ENCODE measurements at places on chromosomes 13 and 19. TPM values are rescaled to one million over a fixed set of nuclear protein-coding genes. Genes with fewer than 3 reads are reported as not detected.

DNA sequence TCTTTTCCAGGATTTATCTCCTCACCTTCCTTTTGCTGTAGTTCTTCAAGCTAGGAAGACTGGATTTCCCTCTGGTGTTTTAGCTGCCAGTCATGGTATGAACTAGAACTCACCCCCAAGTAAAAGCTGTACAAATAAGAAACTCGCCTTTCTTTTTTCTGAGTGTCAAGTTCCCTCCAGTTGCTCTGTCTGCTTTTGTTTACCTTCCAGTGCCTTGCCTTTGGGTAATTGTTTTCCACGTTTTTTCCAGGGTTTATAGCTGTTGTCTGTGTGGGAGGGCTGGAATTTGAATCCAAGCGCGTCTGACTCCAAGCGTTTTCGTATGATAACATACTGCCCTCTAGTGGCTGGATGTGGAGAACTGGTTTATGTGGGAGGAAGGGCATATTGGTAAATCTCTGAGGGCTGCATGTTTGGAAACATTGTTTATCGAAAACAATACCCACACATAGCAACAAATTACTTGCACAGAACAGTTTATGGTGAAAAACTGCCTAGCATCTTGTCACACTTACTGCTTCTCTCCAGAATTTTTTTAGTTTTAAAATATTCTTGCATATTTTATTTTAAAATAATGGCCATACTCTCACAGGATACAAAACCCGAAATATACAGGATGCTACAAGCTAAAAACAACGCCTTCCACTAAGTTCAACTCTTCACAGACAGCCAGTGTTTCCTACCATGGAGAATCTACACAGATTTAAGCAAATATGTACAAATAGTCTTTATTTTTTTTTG, 19.2 kb downstream of the RCN3 start:
- no peak overlapping the region for H3K27ac ChIP-seq
- peaks cover 1% of the 10 kb centered on the region for H3K36me3 ChIP-seq
- peak; percentile 78 for DNase-seq
- H3K4me1 ChIP-seq, result no peaks in the 10 kb centered on the region
- peak overlapping the region; percentile 6 for H3K4me3 ChIP-seq
- no peaks in the 10 kb centered on the region for H3K27me3 ChIP-seq

- H3K27me3 ChIP-seq, result no peaks in the 10 kb centered on the region
- DNase-seq, result no peak
- no peak overlapping the region for H3K4me3 ChIP-seq
- H3K4me1 ChIP-seq, result peaks cover 3% of the 10 kb centered on the region
- no peak overlapping the region for H3K27ac ChIP-seq
These were observed 1941.6 kb upstream of the PRR20A start for GRCh38 chr13:55199134-55199533.

GRCh38 chr19:48544856-48545750, 6.9 kb upstream of the SULT2B1 start:
- peaks cover 6% of the 10 kb centered on the region for H3K4me1 ChIP-seq
- no peaks in the 10 kb centered on the region for H3K27me3 ChIP-seq
- no peak overlapping the region for H3K27ac ChIP-seq

NRTN gene
- 4.6 TPM for total RNA-seq

- DNase-seq, result no peak
- no peaks in the 10 kb centered on the region for H3K27me3 ChIP-seq
- no peaks in the 10 kb centered on the region for H3K36me3 ChIP-seq
- no peaks in the 10 kb centered on the region for H3K4me1 ChIP-seq
- no peak overlapping the region for H3K27ac ChIP-seq
These were observed 10.0 kb upstream of the VWA8 start for GRCh38 chr13:41970918-41971317.

DNA sequence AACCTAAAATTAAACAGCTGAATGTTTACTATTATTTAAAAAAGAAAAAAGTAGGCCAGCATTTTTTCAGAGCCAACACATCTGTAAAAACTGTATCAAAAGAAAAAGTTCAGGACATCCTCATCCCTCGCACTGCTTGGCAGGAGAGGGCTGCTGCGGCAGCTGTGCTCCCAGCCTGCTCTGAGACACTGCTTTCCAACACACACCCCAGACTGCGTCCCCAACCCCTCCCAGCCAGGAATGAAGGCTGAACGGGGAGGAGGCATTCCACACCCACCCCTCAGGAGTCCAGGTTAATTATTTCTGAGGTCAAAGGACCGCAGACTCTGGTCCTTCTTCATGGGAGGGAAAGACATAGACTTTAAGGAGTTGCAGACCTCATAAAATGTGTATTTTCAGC, 43.1 kb downstream of the COL4A1 start:
- H3K4me1 ChIP-seq, result peaks cover 15% of the 10 kb centered on the region
- no peaks in the 10 kb centered on the region for H3K27me3 ChIP-seq
- no peak for DNase-seq
- H3K27ac ChIP-seq, result no peak overlapping the region
- H3K4me3 ChIP-seq, result no peak overlapping the region
- no peaks in the 10 kb centered on the region for H3K36me3 ChIP-seq

- H3K4me1 ChIP-seq, result peaks cover 7% of the 10 kb centered on the region
- H3K4me3 ChIP-seq, result no peak overlapping the region
- DNase-seq, result no peak
- H3K27ac ChIP-seq, result no peak overlapping the region
- H3K36me3 ChIP-seq, result peaks cover 31% of the 10 kb centered on the region
These were observed 6.1 kb downstream of the LRFN3 start for GRCh38 chr19:35942235-35942634.

Data from H9 (cell line).